ENCODE measurements at places on chromosomes 13 and 19.

DNA sequence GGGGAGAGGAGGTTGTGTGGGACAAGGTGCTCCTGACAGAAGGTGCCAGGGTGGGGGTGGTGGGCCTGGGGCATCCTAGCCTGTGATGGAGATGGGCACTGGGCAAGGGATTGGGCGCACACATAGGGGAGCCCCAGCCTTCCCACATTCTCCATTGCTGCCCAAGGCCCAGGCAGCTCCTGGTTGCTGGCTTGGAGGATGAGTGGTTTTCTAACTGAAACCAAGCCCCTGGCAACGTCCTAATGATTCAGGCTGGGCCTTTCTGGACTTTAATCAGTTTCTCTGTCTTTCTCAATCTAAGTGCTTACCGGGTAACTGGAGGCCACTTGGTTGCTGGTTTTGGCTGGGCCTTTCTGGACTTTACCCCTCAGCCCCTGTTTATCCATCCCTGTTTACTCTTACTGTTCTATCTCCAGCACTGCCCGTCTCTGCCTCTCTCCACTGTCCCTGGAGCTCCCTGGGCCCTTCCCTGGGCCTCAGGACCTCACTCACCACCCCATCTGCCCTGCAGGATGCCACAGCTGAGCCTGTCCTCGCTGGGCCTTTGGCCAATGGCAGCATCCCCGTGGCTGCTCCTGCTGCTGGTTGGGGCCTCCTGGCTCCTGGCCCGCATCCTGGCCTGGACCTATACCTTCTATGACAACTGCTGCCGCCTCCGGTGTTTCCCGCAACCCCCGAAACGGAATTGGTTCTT is 354 bp downstream of the CYP4F3 start:
- no peak for DNase-seq

GRCh38 chr19:2703691-2704216 is 1.3 kb upstream of the GNG7 start:
- no peak for DNase-seq

DNA sequence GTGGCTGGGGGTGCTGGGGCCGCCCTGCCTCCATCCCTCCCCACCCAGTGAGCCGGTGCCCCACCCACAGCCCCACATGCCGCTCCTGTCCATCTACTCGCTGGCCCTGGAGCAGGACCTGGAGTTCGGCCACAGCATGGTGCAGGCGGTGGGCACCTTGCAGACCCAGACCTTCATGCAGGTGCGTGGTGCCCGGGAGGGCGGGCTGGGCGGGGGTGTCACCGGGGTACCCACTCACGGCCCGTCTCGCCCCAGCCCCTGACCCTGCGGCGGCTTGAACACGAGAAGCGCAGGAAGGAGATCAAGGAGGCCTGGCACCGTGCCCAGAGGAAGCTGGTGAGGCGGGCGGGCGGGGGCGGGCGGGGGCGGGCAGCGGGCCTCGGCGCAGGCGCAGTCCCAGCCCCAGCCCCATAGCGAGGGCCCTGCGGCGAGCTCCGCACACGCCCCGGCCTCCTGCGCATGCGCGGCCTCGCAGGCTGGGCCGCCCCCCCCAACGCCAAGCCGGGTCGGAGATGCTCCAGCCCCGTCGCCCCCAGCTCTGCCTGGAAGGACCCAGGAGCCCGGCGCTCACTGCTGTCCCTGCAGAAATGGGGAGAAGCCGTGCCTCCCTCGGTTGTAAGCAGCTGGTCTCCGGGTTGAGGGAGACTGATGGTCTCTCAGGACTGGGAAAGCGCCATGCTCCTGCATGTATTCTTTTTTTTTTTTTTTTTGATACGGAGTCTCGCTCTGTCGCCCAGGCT is 7.7 kb downstream of the ARHGAP45 start:
- no peak for DNase-seq

DNA sequence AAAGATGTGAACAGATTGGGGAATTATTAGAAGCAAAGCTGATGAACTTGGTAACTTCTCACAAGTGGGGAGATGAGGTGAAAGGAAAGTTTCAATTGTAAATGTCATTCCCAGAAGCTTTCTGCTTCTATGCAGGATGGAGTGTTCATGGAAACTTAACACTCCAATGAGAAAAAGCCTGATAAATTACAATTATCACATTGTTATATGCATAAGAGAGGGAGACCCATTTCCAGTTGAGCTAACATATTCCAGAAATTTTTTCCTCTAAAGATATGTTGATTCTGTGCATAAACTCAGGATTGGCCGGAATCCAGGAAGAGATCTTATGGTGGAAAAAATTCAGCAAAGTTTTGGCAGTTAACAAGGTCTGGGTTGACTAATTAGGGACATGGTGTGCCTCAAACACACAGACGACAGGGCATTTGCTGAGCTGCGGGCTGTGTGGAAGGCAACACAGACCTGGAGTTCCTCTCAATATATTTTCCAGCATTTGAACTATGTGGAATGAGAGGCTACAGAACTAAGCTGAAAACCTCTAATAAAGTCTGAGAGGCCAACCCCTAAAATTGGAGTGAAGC is 64.9 kb upstream of the FGF14 start:
- DNase-seq = no peak

DNA sequence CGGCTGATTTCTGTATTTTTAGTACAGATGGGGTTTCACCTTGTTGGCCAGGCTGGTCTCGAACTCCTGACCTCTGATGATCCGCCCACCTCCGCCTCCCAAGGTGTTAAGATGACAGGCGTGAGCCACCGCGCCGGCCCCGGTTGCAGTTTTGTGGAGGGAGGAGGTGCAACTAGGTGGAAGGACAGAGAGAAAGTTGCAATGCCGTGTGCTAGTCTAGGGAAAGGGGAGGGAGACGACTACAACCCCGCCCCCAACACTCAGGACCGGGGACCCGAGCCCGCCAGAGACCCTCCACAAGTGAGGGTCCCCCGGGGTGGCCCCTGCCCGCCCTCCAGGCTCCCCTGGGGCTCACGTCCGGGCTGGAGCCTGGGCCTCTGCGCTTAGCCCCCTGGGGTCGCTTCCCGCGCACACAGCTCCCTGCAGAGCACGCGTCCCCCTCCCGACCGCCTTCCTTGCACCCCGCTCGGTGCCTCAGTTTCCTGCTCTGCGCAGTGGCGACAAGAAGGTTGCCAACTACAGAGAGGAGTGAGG is 1.2 kb upstream of the ARID3A start:
- no peak for DNase-seq

- no peak for DNase-seq
Observed at GRCh38 chr19:6475321-6476108, 6.1 kb downstream of the DENND1C start.

DNA sequence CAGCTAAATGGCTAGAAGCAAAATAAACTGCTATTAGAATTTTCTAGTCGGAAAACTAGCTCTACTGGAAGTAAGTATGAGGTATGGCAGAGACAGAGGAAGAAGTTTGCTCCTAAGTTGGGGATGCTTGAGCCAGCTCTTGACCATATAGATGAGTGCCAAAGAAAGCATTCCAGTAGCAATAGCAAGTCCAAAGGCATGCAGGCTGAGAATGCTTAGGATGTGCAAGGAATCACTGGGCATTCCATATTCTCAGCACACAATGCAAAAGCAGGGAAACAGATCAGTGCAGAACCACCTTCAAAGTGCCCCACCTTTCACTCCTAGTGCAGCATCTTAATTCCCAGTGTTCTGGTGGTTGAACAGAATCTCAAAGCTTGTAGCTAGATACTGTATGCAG is 32.9 kb downstream of the SERTM1 start:
- peak; percentile 22 for DNase-seq

DNA sequence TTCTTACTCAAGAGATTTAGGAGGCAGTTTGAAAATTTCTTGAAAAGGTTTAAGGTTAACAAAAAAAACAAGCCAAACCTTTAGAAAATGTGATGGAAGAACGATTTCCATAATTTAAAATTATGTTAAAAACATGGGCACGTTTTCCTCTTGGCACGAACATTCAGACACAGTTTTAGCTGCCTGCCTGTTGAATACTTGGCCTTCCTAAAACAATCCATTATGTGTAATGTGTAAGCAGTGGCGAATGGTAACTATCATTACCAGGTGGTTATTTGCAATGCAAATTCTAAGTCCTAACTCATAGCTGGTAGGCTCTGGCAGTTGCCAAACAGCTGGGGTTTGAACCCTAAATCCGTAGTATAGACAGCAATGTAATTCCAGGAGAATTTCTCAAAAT is 1425.7 kb upstream of the SLC10A2 start:
- no peak for DNase-seq

DNA sequence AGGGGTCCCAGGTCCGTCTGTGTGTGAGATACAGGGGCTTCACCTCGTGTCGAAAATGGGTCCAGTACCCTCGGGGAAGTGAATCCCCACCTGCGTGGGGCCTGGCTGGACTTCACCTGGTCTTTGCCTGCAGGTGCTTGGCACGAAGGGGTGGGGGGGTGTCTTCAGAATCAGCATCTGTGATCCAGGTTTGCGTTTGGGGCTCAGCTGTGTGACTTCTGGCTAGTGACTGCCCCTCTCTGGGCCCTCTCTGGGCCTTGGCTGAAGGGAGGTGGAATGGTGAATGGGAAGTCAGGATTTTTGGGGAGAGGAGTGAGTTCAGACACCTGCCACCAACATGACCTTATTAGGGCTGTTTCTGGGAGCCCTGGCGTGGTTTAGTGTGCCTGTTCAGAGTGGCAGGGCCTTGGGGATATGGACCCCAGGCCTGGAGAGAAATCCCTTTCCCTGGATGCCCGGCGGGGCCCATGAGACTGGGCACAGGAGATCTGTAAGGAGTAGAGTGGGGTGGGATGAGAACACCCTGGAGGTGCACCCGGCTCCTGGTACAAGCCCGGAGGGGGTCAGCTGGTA is 2.7 kb downstream of the CELF5 start:
- DNase-seq = no peak

DNA sequence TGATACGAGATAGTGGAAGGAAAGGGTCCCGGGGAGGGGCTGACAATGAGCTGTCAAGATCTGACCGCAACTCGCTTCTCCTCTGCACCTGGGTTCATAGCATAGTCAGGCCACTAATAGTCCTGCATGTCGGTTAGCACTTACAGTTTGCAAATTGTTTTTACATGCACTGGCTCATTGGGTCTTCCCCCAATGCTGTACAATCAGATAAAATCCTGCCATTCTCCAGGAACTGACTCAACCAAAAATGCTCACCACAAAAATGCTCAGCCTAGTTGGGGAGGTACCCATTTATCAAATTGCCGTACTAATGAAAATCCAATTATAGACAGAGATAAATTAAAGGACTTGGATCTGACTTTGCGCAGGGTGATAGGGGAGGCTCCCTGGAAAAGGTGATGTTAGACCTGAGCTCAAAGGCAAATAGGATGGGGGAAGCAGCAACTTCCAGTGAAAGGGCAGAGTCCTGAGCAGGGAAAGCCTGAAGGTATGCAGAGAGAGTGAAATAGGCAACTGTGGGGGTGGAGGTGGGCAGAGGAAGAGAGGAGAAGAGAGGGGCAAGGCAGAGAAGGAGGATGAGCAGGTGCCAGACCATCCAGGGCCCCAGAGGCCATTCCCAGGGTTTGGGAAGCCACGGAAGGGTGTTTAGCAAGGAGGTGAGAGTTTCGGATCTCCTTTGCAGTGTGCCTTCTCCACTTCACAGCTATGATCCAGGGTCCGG is 326.1 kb upstream of the TSHZ3 start:
- DNase-seq = peak; percentile 24

DNA sequence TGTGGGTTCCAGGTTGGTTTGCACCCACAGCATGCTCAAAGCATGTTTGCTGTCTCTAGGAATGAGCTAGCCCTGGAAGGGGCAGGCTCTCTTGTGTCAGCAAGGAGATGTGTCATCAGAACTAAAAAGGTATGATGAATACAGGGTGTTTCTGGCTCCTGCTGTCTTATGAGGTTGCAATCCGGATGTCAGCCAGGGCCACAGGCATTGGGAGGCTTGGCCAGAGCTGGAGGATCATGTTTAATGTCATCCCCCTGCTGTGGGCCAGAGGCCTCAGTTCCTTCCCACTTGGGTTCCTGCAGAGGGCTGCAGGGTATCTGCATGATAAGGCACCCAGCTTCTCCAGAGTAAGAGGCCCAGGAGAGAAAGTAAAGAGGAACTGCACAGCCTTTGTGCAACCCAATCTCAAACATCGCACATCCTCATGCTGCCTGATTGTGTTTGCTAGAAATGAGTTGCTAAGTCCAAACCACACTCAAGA is 193.6 kb downstream of the COL4A1 start:
- peak; percentile 63 for DNase-seq

GRCh38 chr13:37443538-37443937 is 155.0 kb downstream of the POSTN start:
- peak; percentile 2 for DNase-seq

DNA sequence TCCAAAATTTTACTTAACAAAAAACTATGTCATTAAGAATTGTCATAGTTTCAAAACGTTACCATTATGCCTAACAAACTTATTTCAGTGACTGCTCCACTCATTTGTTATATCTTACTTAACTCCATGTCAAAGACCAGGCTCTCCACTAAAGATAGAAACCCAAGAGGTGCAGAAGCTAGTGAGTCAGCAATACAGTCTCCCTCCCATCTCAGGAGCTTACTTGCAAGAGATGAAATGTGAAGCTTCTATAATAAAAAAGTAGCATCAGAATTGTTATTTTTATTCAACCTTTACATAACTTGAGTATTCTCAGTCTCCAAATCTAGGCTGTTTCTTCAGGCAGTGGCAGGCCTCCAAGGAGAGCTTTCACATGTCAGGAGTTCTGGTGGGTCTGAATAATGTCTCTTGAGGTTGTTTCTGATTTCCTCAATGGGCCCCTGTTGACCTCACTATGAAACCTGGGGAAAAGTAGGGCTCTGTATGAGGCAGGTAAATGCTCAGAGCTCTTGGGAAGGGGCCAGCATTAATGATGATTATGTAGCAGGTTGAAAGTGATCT is 242.0 kb downstream of the NDFIP2 start:
- DNase-seq = no peak

Measured in hepatic stellate cell (primary cell).